ENCODE measurements at places on chromosomes 7 and 10.

- DNase-seq, result no peak
Measured at GRCh38 chr7:123054357-123055133, 59.0 kb upstream of the TAS2R16 start.

DNA sequence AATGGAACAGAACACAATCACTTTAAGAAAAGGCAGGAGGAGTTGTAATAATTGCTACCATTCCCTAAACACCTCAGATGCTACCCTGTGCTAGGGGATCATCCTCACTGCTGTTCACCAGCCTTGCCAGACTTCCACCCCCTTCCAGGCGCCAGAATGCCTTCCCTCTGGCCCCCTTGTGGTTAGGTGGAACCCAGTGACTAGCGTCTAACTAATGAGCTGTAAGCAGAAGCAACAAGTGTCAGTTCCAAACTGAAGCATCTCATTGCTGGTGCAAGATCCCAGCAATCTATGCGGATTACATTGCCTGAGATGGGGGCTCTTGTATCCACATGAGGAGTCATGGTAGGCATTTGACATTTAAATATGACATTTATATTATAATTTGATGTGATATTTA, 86.6 kb downstream of the FRMD4A start:
- DNase-seq, result no peak

DNA sequence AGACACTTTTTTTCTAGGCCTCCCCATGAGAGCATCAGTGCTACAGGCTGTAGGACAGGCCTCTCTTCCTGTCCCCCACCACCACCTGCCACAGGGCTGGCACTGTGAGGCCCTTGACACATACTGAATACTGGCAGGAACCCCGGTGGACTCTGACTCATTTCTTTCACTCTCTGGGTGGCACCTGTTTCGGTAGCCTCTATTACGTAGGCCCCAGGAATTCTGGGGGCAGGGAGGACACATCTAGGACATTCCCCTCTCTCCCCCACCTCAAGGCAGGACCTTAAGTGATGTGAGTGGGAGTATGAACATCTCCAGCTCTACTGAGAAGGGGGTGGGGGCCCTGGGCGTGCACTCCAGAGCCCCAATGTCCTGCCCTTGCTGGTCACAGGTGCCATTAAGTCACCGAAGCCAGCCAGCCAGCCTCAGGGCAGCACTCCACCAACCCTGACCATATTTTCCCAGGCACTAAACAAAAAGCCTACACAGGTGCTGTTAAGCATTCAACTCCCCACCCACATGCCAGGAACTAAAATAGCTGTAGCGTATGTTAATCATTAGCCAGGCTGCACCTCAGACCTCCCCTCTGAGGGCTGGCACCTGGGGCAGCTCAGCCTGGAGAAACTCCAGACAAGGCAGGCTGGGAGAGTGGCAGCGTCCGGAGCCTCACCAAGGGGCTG, 8.9 kb downstream of the ANXA11 start:
- DNase-seq, result peak; percentile 76

DNA sequence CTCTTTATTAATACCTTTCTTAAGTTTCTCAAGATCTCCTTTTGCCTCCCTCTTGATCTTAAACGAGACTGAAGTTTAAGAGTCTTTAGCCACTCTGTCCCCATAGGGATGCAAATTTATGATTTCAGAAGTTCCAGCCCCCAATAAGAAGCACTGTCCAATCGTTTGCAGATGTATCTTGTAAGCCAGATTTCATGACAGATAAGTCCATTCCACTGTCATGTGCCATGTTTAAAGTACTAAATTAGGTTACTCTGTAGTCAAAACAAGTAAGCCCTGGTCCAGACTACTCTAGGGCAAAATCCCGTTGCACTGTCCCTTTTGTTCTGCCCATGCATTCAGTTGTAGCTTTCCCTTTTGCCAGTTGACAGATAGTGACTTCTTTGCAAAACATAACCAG, 157.2 kb upstream of the KAT6B start:
- no peak for DNase-seq

GRCh38 chr10:99532687-99533495, at the start of gene NKX2-3:
TSS of gene NKX2-3 (plus strand) at chr10:99532942. CDS start at chr10:99533132, 190 bp downstream.
- DNase-seq, result peak; percentile 73

DNA sequence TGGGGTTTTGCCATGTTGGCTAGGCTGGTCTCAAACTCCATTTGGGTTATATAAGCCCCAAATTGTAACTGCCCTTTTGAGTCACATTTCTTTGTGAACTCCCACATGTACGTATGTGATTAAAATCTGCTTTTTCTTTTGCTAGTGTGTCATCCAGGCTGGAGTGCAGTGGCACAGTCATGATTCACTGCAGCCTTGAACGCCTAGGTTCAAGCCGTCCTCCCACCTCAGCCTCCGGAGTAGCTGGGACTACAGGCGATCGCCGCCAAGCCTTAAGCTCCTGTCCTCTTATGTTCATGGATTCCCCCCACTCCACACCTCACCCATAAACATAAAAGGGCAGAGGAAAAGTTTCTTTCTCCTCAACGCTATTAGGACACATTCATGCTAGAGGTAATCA, 4.4 kb upstream of the SMC3 start:
- DNase-seq, result no peak

DNA sequence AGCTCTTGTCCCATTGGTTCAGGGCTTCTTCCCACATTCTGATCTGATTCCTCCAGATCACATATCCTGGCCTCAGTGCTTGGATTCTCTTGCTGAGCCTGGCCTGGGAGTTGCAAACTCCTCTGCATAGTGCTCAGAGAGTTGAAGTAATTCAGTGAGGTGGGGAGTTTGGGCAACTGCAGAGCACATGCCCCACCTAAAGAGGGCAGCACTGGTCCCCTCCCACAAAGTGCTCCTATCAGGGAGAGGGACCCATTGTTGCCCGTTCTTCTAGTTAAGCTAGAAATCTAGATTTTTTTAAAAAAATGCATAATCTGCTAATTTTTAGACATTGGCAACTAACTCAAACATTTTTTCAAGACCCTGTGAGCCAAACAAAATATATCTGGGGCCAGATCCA, 45.1 kb downstream of the CHN2 start:
- peak; percentile 27 for DNase-seq
